ENCODE measurements at places on chromosomes 13 and 19.

DNA sequence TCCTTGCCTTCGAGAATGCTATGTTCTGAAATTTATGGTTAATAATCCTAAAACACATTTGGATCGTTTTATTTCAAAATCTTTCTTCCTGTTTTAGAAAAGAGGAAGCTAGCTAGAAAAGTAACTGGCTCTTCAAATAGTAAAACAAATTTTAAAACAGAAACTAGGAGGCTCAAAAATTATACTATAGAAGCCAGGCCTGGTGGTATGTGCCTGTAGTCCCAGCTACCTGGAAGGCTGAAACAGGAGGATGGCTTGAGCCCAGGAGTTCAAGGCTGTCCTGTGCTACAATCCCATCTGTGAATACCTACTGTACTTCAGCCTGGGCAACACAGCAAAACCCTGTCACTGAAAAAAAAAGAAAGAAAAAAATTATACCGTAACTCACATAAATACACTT lies 57.9 kb downstream of the ELF1 start:
- no peak for DNase-seq

- DNase-seq = no peak
Measured at GRCh38 chr19:48445256-48445605, 552 bp upstream of the GRWD1 start.

DNA sequence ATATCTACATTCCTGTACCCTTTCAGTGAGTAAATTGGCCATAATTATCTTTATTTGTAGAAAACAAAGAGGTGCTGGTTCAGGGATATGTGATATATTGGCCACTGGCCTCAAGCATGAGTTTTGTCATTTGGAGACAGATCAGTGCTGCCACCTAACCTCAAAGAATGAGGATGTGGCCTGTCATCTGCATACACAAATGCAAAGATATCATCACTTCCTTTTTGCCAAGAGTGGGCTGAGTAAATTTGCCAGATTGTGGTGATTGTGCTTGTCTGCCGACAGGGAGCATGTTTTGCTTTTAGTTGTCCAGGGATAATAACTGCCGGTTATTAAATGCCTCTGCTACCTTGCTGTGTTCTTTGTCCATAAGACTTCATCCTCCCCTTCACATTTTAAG lies 44.2 kb downstream of the WASF3 start:
- no peak for DNase-seq

DNA sequence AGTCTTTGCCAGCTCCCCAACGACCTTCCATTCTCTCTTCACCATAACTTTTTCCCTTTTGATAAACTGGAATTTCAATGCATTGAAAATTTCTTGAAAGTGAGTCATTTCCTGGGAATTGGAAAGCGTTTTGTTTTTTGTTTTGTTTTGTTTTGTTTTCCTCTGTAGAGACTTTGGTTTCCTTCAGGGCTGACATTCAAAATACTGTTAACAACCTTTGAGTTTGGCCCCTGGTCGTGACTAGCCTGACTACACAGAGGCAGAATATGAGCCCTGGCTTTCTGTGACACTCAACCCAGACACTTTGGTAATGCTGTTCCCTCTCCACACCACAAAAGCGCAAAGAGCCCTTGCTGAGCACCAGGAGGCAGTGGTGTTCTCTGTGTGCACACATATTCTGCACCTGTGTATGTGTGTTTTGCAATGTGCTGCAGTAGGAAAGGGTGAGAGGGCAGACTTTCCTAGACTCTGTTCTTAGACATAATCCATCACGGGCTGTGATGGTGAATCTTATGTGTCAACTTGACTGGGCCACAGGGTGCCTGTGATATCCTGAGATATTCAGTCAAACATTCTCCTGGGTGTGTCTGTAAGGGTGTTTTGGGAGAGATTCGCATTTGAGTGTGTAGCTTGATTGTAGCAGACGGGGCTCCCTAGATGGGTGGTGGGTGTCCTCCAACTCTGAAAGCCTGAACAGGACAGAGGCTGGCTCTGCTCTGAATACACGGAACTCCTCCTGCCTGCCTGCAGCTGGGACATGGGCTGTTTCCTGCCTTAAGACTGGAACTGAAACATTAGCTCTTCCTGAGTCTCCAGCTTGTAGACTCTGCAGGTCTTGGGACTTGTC lies 29.5 kb upstream of the ANKRD10 start:
- no peak for DNase-seq

DNA sequence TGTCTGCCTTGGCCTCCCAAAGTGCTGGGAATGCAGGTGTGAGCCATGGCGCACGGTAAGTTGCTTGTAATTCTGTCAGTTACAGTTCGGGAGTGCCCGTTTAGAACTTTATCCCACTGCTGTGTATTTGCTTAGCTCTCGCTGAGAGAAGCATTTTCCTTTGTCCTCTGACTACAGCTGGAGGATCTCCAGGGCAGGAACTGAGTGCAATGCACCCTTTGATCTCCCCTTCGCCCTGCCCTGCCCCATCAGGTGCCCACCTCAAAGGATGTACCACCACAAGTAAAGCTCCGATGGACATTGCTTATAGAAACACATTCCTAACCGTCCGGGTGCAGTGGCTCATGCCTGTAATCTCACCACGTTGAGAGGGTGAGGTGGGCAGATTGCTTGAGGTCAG lies 6.5 kb downstream of the BRME1 start:
- DNase-seq = no peak

DNA sequence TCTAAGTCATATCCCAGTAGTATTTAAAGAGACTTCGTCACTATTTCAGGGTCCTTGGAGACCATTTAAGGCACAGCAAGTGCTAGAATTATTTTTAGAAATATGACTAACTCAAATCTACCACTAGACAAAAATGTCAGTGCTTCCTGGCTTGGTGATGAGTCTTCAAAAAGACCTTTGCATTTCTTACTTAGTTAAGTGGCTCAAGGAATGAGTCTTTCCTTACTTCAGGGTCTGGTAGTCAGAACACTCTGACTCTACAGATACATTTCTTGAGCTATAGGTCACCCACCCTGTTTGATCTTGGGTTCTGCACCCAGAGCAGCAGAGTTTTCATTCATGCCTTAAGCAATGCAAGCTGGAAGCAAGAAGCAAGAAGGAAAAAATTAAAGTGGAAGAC lies 191.0 kb upstream of the HTR2A start:
- DNase-seq = no peak

GRCh38 chr19:40286235-40286970 lies 1.3 kb upstream of the AKT2 start:
- DNase-seq = no peak

- no peak for DNase-seq
Measured at GRCh38 chr13:99158846-99159245, 41.8 kb upstream of the UBAC2 start.

DNA sequence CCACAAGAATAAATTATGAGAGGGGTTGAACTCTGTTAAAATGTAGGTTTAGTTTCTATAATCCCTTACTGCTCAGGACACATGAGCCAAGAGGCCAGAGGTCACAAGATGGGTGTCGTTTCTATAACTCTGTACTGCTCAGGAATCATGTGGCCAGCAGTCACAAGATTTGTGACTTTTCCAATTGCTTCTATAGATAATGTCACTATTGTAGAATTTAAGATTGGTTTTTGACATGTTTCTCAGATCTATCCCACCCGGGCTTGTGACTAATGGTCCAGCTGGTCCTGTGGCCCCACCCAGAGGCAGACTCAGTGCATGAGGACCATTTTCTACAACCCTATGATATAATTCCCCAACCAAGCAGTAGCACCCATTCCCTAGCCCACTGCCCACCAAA lies 662.0 kb upstream of the KLF12 start:
- no peak for DNase-seq

DNA sequence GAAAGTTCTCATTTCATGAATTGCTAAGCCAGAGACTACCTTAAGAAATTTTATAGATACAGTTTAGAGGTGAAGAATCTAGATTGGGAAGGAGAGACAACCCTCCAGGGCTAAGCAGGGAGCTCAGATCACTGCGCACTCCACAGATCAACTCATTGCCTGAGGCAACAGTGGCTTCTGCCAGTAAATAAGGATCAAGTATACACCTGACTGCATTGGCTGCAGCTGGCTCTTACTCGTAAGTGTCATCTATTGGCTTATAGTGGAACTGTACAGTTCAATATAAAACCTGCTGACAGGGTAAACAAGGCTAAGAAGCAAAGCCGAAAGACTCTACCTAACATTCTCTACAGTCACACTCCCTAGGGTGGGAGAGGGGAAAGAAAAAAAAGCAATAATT lies 18.0 kb upstream of the C1QTNF9B start:
- DNase-seq = no peak

GRCh38 chr13:73268306-73268705 lies 209.5 kb downstream of the KLF5 start:
- DNase-seq = no peak

DNA sequence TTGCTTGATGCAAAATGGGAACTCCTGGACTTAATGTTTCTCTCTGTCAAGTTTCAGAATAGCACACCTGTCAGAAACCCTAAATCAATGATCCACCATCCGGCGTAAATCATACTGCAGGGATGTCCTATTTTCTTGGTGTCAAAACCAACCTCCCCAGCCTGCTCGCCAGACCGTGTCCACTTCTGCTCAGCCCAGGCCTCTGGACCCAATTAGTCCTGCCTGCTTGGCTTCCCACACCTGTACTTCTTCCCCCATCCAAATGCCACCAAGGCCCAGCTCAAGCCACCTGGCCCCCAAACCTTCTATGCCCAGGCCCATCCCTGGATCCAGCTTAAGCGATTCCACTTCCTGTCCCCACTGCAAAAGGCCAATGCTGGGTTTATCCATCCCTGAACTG lies 25.1 kb upstream of the PEPD start:
- no peak for DNase-seq

- no peak for DNase-seq
Measured at GRCh38 chr19:4873930-4874329, 6.5 kb upstream of the PLIN3 start.

DNA sequence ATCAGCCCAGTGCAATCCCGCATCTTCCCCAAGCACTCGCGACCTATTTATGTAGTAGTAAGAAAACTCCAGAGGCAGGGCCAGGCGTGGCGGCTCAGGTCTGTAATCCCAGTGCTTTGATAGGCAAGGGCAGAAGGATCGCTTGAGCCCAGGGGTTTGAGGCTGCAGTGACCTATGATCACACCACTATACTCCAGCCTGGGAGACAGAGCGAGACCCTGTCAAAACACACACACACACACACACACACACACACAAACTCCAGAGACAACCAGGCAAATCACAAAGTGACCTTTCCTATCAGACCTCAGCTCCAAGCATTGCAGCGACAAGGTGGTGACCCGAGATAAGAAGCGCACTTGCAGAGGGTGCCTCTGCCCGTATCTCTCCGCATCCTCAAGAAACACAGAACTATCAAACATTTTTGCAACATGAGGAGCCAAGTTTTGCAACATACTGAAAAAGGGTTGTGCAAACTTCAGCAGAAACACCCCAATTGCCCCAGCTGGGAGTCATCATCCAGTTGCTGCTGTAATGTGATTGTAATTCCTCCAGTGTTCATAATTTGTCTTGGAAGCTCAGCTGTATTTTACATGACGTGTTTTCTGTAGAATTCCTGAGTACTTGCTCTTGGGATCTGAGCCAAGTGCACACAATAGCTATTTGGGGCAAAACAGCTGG lies 8.7 kb upstream of the KLF2 start:
- DNase-seq = no peak

- DNase-seq = no peak
Measured at GRCh38 chr13:64934569-64935362, 2295.4 kb downstream of the PCDH9 start.

DNA sequence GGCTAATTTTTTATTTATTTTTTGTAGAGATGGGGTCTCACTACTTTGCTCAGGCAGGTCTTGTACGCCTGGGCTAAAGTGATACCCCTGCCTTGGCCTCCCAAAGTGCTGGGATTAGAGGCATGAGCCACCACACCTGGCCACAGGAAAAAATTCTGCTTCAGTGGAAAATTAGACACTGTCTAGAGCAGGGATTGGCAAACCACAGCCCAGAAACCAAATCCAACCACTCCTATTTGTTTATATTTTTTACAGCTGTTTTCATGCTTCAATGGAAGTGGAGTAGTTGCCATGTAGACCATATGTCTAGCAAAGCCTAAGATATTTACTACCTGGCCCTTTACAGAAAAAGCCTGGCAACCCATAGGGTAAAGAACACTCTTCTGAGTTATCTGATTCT lies 123.7 kb upstream of the MRI1 start:
- no peak for DNase-seq

DNA sequence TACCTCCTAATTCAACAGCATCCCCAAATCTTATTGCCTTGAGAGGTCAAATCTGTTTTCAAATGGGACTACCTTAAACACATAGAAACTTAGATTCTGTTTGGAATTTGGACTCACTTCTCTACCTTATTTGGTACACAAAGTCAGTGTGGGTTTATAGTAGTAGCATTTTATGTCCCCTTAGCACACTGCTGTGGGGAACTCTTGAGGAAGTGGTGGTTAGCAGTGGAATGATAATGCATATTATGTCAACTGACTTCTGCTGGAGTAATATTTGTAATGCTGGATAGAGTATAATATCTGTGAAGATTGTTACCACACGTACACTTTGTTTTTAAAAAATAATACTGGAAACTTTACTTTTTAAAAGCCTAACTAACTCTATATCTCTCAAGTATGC lies 386.3 kb downstream of the NDFIP2 start:
- DNase-seq = no peak

DNA sequence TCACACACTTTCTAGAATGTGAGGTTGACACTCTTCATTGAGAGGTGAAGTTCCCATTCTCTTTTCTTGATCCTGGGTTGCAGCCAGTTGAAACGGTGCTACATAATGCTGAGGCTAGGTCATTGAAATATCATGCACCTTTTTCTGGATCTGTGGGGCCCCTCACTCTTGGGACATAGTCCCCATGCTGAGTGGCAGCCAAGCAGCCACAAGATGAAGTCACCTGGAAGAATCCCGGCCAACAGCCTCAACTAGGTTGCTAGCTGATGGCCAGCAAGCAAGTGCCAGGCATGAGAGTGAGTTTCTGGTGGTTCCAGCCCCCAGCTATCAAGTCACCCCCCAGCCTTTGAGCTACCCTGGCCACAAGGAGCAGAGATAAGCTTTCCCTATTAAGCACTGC lies 148.5 kb upstream of the TSHZ3 start:
- no peak for DNase-seq

- no peak for DNase-seq
Measured at GRCh38 chr19:41869374-41869955, 7.6 kb upstream of the CD79A start.

DNA sequence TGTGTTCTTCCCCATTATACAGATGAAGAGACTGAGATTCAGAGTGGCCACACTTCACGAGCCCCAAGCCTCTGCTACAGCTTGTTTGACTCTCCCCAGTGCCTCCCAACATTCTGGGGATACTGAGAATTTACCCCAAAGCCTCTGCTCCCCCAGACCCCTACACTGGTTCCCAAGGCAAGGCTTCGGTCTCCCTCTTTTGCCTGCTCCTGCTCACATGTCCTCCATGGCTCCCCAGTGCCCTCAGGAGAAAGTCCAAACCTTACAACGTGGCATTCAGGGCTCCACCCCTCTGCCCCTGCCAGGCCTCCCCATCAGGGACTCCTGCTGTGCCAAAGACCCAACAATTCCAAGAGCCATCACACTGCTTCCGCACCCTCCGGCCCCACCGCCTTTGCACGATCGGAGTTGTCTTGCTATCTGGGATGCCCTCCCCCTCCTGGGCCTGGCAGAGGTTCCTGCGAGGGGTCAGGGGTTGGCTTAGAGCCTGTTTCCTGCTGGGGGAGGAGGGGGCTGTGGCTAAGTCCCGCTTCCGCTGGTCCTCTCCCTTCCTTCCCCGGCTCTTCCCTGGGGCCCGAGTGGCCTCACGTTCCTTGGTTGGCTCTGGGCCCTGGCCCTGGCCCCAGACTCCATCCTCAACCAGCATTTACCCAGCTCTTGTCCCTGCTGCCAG lies 15.4 kb downstream of the GTPBP3 start:
- DNase-seq = no peak

All from effector memory CD8-positive, alpha-beta T cell (primary cell).